ENCODE measurements at places on chromosomes 6 and 20.

GRCh38 chr6:35920793-35921732, at the start of gene SRPK1:
Gene SRPK1 (minus strand): TSS chr6:35921098. CDS start chr6:35921056, 42 bp downstream.
- DNase-seq: peak; percentile 87

DNA sequence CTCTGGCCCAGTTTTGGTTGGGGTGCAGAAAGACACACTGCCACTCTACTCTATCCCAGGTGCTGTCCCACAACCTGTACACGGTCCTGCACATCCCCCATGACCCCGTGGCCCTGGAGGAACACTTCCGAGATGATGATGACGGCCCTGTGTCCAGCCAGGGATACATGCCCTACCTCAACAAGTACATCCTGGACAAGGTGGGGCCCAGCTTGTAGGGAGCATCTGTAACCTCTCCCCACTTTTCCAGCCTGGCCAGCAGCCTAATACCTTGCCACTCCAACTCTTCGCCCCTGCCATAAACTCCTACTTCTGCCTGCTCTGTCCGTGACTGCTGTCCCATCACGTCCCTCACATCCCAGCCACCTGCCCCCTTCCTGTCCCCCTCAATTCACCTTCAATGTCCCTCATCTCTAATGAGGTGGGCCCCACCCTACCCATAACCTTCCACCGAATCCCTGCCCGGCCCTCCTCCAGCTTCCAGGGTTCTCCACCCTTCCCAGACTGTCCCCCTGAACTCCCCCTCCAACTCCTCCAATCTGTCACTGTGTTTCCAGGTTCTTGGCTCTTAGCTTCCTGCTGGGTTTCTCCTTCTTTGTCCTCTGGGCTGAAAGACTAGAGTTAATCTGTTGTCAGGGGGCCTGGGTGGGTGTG, 12.1 kb downstream of the DEF6 start:
- no peak for DNase-seq

DNA sequence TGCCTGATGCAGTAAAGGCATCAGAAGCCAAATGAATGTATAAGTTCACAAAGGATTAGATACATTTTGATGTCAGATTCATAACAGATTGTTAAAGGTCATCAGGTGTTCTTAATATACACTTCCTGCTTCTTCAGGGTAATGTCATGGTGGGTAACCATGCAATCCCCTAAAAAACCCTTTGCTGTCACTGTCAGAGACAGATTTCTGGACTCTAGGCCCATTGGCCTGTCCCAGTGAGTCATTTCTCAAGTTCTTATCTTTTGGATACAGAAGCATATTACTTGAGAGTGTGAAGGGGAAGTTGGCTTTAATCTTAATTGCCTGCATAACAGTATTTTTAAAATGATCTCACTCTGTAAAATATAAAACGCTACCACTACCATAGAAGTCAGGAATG, 895.6 kb upstream of the MAP3K7 start:
- DNase-seq: no peak

- DNase-seq: no peak
Observed at GRCh38 chr20:37376324-37376723, 30.4 kb downstream of the SRC start.

GRCh38 chr6:133085896-133086295, 155.3 kb upstream of the EYA4 start:
- no peak for DNase-seq

- DNase-seq: no peak
Observed at GRCh38 chr6:157226026-157226625, 97.2 kb downstream of the TMEM242 start.

GRCh38 chr6:37809197-37809543, 10.4 kb upstream of the ZFAND3 start:
- no peak for DNase-seq

DNA sequence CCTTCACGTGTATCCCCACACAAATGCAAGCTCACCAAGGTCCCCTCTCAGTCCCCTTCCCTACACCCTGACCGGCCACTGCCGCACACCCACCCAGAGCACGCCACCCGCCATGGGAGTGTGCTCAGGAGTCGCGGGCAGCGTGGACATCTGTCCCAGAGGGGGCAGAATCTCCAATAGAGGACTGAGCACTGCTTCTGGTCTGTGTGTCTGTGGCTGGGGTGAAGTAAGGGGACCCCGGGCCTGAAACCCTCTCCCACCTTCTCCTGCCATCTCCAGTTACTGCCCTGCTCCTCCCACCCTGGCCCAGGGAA, 8.3 kb downstream of the MYL9 start:
- DNase-seq: no peak

DNA sequence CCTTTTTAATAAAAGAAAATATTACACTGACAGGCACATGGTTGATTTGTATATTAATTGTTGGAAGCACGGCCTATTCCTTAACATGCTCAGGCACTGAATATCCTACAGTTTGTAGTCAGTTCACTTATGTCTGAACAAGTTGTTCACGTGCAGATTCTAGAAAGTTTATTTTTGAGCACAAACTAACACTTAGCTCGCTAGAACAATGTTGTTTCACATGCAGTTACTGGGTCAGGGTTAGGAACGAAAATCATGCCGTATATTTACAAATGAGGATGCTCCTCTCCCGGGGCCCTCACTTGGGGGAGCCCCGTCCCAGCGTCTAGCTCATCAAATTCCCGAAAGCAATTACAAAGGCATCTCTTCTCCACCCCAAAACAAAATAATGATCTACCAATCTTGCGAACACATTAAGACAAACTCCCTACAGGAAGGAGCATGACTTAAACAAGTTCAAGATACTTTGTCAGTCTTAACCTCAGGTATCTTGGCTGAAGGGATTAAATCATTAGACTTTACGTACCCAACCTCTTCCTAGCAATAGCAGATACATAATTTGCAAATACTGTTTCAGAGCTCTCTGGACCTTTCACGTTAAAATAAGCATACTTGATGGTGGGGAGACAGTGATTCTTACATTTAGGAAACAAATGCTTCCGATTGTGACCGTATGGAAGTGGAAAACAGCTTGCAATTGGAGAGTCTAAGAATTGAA, 1.5 kb downstream of the MAP7 start:
- DNase-seq: no peak

GRCh38 chr6:149840345-149841075, 23.6 kb downstream of the LRP11 start:
- peak; percentile 23 for DNase-seq

DNA sequence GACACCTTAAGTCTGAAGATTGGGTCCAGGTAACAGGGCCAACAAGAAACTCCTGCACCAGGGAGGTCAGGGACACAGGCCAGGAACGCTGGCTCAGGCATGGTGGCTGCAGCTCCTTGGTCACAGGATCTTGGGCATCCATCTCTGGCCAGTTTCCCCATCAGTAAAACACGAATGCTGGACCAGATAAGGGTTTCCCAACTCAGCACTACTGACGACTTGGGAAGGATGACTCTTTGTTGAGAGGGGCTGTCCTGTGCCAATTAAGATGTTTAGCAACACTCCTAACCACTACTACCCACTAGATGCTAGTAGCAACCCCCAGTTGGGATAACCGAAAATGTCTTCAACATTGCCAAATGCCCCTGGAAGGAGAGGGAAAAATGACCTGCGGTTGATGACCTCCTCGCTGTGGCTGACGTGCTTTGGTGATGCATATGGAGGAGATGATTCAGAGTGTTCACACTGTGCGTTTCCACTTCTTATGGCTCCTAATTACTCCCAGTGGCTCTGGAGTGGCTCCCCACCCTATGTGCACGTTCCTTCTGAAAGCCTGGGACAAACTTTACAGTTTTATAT, 261.9 kb downstream of the CDH26 start:
- DNase-seq: no peak

DNA sequence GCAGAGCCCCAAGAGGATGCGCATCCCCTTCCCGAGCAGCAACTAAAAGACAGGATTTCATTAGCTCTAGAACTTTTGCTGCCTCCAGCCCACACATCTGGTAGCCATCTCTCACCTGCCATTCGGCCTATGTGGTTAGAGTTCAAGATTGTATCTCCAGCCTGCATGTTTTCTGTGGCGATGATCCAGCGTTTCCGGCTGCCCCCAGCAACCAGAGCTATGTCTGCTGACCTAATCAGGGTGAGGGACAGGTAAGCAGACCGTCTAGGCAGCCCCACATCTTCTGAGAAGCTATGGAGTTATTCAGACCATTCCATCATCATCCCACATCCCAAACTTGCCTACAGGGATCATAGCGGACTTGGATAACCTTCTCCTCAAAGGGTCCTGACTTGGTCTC, 2.3 kb upstream of the CUL7 start:
- DNase-seq: no peak

DNA sequence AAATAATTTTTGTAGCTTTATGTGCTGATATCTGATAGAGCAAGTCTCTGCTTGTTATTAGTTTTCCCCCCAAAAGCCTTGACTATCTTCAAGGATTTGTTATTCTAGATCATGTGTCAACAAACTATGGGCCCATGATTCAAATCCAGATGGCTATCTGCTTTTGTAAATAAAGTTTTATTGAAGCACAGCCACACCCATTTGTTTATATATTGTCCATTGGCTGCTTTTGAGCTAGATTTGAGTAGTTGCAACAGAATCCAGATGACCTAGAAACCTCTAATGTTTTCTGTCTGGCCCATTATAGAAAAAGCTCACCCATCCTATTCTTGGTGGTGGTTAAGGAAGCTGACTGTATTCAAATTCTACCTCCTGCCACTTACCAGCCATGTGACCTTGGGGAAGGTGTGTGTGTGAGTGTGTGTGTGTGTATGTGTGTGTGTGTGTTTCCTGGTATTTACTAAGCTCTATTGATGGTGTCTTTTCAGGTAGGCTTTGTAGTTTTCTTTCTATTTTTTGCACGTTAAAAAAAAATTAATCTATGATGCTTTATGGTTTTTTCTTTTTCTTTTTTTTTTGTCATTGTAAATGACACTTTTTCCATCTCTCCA, 1.3 kb upstream of the GTSF1L start:
- DNase-seq: no peak

DNA sequence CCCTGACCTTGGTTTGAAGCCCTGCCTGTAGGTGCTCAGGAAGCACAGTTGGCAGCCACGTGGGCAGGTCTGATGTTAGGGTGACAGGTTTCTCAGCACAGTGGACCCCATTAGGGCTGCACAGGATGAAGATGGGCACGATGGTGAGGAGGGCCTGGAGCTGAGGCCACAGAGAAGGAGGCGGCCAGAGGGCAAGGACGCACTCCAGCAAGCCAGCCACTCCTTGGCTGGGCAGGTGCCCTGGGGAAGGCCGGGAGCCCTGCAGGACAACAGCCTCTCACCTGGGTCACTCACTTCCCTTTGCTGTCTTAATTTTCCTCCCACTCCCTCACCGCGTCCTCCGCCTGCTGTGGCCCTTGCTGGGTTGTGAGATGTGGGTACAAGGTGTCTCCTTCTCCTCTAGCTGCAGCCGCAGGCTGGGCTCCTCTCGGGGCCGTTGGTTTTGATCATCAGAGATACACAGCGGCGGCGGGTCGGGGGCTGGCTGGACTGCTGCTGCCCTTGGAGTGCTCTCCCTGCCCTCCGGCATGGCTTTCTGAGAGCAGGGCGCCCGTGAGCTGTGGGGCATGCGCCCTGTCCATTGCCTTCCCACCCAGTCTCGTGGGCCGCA, 5.7 kb downstream of the OSBPL2 start:
- DNase-seq: no peak

DNA sequence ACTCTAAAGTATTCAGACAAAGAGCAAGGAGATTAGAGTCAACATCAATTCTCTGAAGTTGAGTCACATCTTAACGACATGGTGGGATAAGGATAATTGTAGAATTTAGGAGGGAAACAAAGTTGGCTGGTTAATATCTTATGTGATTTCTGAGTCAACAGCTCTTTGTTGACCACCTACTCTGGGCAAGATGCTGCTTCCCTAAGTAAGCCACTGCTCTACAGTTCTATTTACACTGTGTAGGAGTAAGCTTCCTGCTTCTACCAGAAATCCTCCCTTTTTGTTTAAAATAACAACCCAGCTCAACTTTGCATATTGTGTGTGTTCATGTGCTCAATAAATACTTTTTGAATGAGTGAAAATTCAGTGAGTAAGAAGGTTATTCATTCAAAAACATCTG, 3.1 kb downstream of the HS3ST5 start:
- DNase-seq: no peak

DNA sequence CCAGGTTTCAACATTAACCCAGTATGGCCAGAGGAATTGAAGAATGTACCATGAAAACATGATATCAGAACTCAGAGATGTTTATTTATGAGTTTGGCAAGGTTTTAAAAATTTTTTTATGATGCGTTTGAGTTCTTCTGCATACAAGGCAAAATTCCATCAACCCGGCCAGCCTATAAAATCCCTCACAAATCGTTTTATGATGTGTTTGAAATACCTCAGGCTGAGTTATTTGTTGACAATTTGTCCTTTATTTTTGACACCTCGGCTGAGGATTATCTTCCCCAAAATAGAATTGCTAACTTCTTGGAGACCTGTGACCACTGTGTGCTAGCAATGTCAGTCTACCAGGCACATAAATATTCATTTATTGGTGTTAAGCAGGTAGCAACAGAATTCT, 91.9 kb upstream of the SLC24A3 start:
- no peak for DNase-seq

DNA sequence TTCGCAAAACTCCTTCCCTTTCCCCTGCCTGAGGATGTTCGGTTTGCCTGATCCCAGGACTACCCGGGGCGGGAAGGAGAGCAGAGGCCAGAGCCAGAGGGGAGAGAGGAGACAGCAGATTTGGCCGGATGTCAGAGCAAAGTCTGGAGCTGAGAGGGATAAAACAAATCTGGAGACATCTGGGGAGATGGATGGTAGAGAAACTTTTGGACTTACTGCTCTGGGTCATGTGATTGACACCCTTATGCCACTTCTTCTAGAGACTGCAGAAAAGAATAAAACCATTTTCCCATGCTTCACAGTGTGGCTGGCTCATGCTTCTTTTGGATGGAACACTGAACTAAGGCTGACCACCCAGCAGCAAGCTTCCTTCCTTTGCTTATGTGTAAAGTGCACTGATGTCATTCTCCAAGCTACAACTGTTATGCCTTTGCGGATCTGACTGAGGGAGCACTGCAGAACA, 174.7 kb downstream of the FOXC1 start:
- no peak for DNase-seq

- DNase-seq: no peak
Observed at GRCh38 chr6:28082939-28083338, 2.6 kb downstream of the ZNF165 start.

GRCh38 chr20:51469046-51469445, 73.5 kb downstream of the NFATC2 start:
- DNase-seq: no peak

DNA sequence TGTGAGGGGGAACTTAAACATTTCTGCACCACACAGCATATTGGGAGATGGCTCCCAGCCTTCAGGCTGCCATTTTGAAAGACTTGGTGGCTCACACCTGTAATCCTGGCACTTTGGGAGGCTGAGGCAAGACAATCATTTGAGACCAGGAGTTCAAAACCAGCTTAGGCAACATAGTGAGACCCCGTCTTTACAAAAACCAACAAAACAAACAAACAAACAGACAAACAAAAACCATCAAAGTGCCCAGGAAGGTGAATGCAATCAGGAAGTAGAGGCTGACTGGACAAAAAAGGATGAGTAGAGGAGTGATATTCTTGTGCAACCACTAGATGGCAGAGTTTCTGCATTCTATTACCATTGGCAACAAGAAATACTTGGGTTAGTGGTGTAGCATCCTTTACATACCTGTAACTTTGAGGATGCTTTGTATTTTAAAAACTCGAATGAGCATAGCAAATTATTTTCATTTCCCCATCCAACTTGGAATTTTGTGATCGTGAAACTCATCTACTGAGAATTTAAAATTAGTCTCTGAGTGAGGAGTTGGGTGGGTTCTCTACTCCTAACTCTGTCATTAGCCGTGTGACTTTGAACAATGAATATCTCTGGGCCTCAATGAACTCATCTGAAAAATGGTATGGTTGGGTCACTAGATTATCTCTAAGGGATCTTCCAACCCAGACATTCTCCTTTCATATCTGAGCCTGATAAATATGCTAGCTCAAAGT, 84.4 kb downstream of the CRYBG1 start:
- no peak for DNase-seq

- DNase-seq: no peak
Observed at GRCh38 chr6:142659661-142660060, 285.3 kb downstream of the HIVEP2 start.

All from activated T-cell treated with anti-CD3 and anti-CD28 coated beads for 24 hours (primary cell).